Fibroblast of the aortic adventitia (primary cell): ENCODE measurements at places on chromosomes 16 and 17. TPM values are rescaled to one million over a fixed set of nuclear protein-coding genes. Genes with fewer than 3 reads are reported as not detected.

DNA sequence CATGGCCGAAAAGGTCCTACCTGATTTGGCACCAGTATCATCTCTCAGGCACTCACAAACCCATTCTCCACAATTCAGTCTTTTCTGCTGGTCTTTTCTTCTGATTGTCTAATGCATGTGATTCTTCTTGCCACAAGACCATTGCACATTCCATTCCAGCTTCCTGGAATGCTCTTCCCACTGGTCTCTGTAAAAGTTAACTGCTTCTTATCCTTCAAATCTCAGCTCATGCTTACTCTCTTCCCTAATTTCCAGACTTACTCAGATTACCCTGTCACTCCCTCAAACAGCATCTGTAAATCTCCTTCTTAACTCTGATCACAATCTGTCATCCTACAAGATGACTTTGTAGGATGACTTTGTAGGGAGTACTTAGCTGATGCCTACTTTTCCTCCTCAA, 320.2 kb downstream of the MAP2K6 start:
- no peak for DNase-seq

- peak; percentile 12 for DNase-seq
Observed at GRCh38 chr17:9987779-9988585, 82.9 kb upstream of the RCVRN start.

GRCh38 chr17:13525876-13526275, 75.9 kb downstream of the HS3ST3A1 start:
- DNase-seq, result no peak

DNA sequence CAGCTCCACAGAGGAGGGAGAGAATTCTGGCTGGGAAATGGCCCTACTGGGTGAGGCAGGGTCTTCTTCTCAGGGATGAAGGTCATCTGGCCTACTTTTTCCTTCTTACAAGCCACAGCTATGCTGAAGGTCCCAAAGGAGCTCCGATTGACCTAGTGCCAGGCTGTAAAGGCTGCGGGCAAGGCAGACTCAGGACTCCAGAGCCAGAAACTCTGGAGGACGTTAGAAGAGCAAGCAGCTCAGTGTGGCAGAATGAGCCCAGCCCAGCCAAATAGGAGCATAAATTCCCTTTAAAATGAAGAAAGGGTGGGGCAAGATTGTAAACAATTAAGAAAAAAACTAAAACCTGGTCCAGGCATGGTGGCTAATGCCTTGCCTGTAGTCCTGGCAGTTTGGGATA, 20.1 kb upstream of the CNOT1 start:
- peak; percentile 9 for DNase-seq

- DNase-seq, result peak; percentile 79
Observed at GRCh38 chr17:56319531-56319930, 166.3 kb downstream of the ANKFN1 start.

GRCh38 chr16:90084215-90084950, 7.3 kb upstream of the PRDM7 start:
- DNase-seq, result no peak

DNA sequence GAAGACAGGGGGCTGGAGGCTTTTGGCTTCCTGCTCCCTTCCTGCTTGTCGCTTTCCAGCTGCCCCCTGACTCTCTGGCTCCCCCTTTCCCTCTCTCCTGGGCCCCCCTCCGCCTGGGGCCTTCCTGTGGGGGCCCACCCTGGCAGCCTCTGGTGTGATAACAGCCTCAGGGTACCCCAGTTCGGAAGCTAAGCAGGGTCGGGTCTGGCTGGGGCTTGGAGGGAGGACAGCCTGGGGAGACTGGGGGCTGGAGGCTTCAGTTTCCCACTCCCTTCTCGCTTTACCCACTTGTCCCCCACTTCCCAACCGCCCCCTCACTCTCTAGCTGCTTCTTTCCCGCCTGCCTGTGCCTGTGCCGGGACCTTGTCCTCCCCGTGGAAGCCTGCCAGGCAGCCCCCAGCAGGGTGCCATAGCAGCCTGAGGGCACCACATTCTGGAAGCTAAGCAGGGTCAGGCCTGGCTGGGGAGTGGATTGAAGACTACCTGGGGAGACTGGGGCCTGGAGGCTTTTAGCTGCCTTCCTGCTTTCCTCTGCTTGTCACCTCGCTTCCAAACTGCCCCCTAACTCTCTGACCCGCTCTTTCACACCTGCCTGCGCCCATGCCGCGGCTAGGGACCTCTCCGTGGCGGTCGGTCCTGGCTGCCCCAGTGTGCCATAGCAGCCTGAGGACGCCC, 2275.5 kb downstream of the TP53TG3F start:
- DNase-seq, result no peak

DNA sequence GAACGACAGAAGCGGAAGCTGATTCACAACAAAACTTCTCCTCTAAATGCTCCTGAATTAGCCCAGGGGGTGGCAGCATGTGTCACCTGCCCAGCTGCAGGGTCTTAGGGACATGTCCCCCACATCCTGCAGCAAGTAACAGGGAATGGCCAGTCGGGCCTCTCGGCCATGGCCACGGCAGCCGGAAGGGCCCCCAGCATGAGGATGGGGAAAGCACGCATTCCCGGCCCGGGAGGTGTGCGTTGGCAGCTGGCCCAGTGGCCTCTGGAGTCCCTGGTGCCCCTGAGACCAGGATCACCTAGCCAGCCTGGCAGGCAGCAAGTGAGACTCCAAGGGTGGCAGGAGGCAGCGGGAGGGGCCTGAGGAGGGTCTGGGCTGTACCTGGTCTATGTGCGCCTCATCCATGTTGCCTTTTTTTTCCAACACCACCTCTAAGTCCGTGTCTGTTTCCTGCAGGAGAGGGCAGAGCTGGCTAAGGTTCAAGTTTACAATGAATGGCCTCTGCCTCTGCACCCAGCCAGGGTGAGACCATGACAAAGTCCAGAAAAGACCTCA, 7.0 kb downstream of the KNOP1 start:
- DNase-seq, result no peak

DNA sequence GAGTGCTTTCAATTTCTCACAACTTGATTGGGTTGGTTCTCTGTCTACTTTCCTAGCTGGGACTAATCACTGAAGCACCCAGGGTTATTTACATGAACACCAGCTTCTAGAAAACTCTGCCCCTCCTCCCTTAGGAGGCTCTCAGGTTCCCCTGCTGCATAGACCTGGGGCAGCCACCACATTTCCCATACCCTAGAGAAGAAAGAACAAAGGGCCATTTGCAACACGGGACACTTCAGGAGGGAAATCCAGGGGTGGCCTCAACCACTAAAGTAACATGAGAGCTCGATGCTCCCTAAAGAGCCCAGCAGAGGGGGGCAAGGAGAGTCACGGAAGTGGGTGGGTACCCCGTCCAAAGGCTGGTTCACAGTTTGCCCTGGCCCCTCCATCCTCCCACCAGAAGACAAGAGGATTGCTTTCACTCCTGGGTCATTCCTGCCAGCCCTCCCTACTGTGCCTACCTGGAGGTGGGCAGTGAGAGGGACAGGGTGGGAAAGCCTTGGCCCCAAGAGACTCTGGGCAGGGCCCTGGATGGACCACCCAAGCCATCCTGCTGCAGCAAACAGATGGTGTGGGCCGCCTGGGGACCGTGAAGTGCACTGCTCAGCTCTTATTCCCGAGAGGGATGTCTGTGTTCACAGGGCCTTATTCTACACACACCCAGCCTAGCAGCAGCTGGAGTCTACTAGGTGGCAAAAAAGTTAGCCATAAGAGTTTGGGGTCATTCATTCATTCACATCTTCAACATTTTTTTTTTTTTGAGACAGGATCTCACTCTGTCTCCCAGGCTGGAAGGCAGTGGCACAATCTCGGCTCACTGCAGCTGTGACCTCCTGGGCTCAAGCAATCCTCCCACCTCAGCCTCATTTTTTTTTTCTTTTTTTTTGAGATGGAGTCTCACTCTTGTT, 392.1 kb downstream of the SOX9 start:
- DNase-seq, result no peak

DNA sequence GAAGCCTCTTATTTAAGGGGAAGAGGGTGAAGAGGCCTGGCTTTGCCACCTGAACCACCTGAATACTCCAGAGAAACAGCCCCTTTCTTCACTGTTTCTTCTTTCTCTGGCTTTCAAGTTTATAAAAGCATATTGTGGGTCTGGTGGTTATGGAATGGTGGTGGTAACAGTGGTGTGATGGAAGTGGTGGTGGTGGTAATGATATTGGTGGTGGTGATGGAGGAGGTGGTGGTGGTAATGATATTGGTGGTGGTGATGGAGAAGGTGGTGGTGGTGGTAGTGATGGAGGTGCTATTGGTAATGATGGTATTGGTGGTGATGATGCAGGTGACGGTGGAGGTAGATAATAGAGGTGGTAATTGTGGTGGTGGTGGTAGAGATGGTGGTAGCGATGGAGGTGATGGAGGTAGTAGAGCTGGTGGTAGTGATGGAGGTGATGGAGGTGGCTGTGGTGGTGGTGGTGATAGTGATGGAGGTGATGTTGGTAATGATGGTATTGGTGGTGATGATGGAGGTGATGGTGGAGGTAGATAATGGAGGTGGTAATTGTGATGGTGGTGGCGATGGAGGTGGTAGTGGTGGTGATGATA, 14.1 kb upstream of the C1QL1 start:
- DNase-seq, result no peak

DNA sequence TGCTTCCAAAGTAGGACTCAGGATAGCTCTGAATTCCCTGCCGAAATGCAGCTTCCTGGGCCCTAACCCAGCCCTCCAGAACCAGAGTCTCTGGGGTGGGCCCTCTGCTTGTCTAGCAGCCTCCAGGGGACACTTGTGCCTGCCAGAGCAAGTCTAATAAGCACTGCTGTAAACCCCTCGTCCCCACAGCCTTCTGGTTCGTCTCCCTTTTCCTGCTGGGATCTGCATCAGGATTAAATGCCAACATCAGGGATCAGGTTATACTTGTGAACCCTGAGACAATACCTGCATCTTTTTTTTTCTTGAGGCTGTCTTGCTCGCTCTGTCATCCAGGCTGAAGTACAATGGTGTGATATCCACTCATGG, 282.0 kb downstream of the SEC14L1 start:
- DNase-seq, result no peak

DNA sequence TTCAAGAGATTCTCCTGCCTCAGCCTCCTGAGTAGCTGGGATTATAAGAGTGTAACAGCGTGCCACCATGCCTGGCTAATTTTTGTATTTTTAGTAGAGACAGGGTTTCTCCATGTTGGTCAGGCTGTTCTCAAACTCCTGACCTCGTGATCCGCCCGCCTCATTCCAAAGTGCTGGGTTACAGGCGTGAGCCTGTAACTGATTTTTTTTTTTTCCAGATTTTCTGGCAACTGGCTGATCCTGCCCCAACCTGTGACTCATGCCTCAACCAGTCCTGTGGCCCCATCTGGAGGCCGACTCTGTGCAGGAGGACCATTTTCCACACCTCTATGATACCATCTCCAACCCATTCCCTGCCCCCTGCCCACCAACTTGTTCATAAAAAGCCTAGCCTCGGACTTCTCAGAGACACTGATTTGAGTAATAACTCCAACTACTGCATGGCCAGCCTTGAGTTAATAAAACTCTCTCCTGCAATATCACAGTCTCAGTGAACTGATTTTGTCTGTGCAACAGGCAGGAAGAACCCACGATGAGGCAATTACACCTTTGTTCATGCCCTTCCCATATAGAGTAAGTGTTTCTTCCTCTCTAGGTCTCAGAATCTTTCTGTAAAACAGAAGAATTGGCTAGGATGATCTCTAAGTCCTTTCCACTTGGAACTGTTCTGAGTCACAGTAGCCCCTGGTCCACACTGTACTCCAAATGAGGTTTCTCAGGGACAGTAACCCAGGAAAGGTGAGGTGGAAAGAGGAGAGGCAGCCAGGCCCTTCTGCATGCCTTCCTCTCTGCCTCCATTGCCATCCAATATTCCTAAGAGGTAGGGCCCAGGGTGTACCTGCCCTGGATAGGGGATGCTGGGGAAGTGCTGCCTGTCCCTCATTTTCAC, 8.8 kb upstream of the CNOT1 start:
- peak; percentile 89 for DNase-seq

DNA sequence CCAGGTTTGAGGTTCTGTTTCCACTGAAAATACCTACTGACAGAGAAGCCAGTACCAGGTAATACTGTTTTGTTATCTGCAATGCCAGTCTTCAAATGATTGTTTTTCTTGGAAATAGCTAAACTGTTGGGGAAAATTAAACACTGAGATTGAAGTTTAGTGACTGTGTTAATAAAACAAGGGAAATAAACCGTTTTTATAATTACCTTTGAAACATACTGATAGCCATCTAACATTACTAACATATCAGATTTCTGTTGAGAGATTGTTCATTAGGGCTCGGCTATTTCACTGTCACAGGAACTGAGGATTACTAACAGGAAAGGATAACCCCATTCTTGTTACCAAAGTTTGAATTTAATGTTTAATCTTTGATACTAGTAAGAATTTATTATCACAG, 42.1 kb downstream of the CYB5B start:
- no peak for DNase-seq

DNA sequence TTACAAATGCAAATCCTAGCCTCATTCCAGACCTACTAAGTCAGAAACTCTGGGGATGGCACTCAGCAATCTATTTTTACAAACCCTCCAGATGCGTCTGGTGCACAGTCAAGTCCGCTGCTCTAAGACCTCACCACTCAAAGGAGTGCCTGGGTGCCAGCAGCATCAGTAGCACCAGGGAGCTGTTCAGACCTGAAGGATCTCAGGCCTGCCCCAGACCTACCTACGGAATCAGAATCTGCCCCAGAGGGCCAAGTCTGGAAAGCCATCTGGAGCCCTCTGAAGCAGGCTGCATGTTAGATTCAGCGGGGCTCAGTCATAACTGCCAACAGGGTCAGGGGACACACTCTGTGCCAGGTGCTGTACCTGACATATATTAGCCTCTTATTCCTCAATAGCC, 17.6 kb downstream of the MEOX1 start:
- DNase-seq, result no peak

GRCh38 chr16:85984947-85985451, 86.0 kb downstream of the IRF8 start:
- DNase-seq, result no peak

The GCGR gene
- total RNA-seq, result not detected in 2 replicates

The DOC2B gene
- total RNA-seq, result not detected in 2 replicates

The HAP1 gene
- total RNA-seq, result under 0.01 TPM in 1 of 2 replicates, not detected in the other

The GRAPL gene
- not detected in 2 replicates for total RNA-seq

The TNFRSF13B gene
- total RNA-seq, result not detected in 2 replicates

The CCDC78 gene
- 1.1 and 1.8 TPM in 2 replicates for total RNA-seq

The CD79B gene
- total RNA-seq, result not detected in 2 replicates

The SSTR5 gene
- not detected in 2 replicates for total RNA-seq

The SLC39A11 gene
- total RNA-seq, result 15.8 and 30.5 TPM in 2 replicates

The GPR179 gene
- total RNA-seq, result under 0.01 TPM in 2 replicates

The ARL5C gene
- total RNA-seq, result 2.1 TPM in 1 of 2 replicates, not detected in the other

The RMI2 gene
- 3.0 and 24.4 TPM in 2 replicates for total RNA-seq
